ENCODE measurements at places on chromosomes 5 and 9. TPM values are rescaled to one million over a fixed set of nuclear protein-coding genes. Genes with fewer than 3 reads are reported as not detected.

Gene ADAMTSL2
- total RNA-seq: 0.11 TPM

Gene SCGB3A2
- total RNA-seq: not detected

Gene THBS4
- 2.3 TPM for total RNA-seq

Gene PLPP7
- total RNA-seq: 0.14 TPM

Gene PCDHB6
- not detected for total RNA-seq

Gene CDC25C
- total RNA-seq: 19.0 TPM

Gene RFX3
- 12.5 TPM for total RNA-seq

Gene KCNV2
- not detected for total RNA-seq
